ENCODE measurements at places on chromosomes 2 and 18. TPM values are rescaled to one million over a fixed set of nuclear protein-coding genes. Genes with fewer than 3 reads are reported as not detected.

The GDF7 gene
- 0.63 TPM for total RNA-seq

The THUMPD2 gene
- total RNA-seq, result 8.1 TPM

The ZNF385B gene
- total RNA-seq, result not detected

The CCDC121 gene
- 1.8 TPM for total RNA-seq

The MAB21L4 gene
- total RNA-seq, result not detected

The SLC19A3 gene
- 0.78 TPM for total RNA-seq

The SLC35F6 gene
- total RNA-seq, result 37.6 TPM

The B3GNT7 gene
- 1.1 TPM for total RNA-seq

The EFR3B gene
- 2.4 TPM for total RNA-seq

The LYG2 gene
- total RNA-seq, result not detected

The SLC9A2 gene
- not detected for total RNA-seq

The KIF1A gene
- 0.33 TPM for total RNA-seq

The SPR gene
- total RNA-seq, result 27.4 TPM

The CIB4 gene
- not detected for total RNA-seq

The BMP10 gene
- total RNA-seq, result not detected

The CMPK2 gene
- 0.36 TPM for total RNA-seq

The DNER gene
- 0.20 TPM for total RNA-seq

The RNPEPL1 gene
- 33.4 TPM for total RNA-seq

The IL1RN gene
- total RNA-seq, result not detected

The FAM168B gene
- 98.4 TPM for total RNA-seq

The MERTK gene
- total RNA-seq, result 0.69 TPM

The CROCC2 gene
- total RNA-seq, result 0.13 TPM

The HOXD10 gene
- not detected for total RNA-seq

The LOXHD1 gene
- not detected for total RNA-seq

The ABHD1 gene
- 0.20 TPM for total RNA-seq

The KLHL30 gene
- 5.2 TPM for total RNA-seq

The FTCDNL1 gene
- total RNA-seq, result 0.59 TPM

The COL4A3 gene
- total RNA-seq, result 3.5 TPM

The LAPTM4A gene
- 175 TPM for total RNA-seq

The ARHGAP15 gene
- total RNA-seq, result not detected

Measured in smooth muscle cell of the pulmonary artery (primary cell).